ENCODE measurements at places on chromosomes 1 and 21. TPM values are rescaled to one million over a fixed set of nuclear protein-coding genes. Genes with fewer than 3 reads are reported as not detected.

DNA sequence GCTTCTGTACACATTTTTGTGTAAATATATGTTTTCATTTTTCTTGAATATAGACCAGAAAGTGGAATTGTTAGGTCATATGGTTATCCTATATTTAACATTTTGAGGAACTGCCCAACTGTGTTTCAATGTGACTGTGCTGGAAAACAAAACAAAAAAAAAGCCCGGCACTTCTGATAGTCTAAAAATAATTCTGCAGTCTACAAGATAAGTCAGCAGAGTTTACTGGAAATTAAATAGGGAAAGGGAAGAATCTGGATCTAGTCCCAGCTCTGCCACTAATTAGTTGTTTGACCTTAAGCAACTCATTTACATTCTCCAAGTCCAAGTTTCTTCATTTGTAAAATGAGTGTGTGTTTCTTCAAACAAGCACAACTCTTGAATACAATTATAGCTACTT, 869.1 kb upstream of the B3GALT2 start:
- no peak overlapping the region for H3K4me3 ChIP-seq
- DNase-seq: no peak
- H3K27me3 ChIP-seq: no peaks in the 10 kb centered on the region

GRCh38 chr1:165036403-165036802, 320.1 kb downstream of the LMX1A start:
- no peaks in the 10 kb centered on the region for H3K27me3 ChIP-seq
- H3K4me1 ChIP-seq: no peaks in the 10 kb centered on the region
- DNase-seq: no peak
- H3K36me3 ChIP-seq: no peaks in the 10 kb centered on the region
- H3K4me3 ChIP-seq: no peak overlapping the region

TOR1AIP2 gene
- total RNA-seq: 81.3 TPM

TDRD5 gene
- 1.4 TPM for total RNA-seq

OPTC gene
- total RNA-seq: not detected

AADACL3 gene
- total RNA-seq: 1.5 TPM

HSPB7 gene
- not detected for total RNA-seq

DNA sequence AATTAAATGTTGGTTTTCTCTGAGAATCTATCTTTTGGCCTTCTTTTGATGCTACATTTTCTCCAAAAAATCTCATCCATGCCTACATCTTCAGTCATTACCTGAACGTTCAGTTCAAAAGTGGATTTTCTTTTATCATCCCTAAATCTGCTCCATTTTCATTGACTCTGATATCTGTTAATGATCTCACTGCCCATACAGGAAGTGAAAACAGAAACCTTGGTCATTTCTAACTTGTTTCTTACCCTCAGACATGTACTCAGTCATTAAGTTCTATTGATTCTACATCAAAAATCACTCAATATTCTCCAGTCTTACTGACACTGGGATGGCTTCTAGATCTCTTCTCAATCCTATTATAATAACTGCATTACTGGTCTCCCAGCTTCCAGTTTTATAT, 22.7 kb downstream of the PRKACB start:
- no peaks in the 10 kb centered on the region for H3K27me3 ChIP-seq
- H3K4me1 ChIP-seq: peaks cover 5% of the 10 kb centered on the region
- H3K36me3 ChIP-seq: no peaks in the 10 kb centered on the region
- no peak overlapping the region for H3K27ac ChIP-seq

S100A14 gene
- total RNA-seq: not detected

DNA sequence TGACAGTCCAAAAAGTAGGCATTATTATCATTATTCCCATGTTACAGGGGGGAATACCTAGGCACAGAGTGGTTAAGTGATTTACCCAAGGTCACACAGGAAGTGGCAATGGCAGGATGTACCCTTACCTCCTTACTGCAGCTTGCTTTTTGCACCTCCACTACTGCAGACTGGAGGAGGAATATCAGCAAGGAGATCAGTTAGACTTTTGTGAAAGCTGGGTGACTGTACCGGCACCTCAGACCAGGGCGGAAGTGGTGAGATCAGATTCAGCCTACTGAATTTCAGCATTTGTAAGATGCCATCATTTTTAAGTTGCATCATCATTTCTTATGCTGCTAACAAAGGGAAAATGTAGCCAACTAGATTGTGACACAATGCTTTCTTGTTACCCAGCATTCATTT, 4.5 kb downstream of the ADARB1 start:
- no peak overlapping the region for H3K27ac ChIP-seq
- no peak for DNase-seq
- H3K36me3 ChIP-seq: no peaks in the 10 kb centered on the region
- H3K4me3 ChIP-seq: no peak overlapping the region

GUCA2A gene
- total RNA-seq: not detected

TSPEAR gene
- 0.35 TPM for total RNA-seq

GRCh38 chr1:37040773-37041172, 6.5 kb upstream of the GRIK3 start:
- H3K4me1 ChIP-seq: peaks cover 77% of the 10 kb centered on the region
- H3K27me3 ChIP-seq: peaks cover 19% of the 10 kb centered on the region
- no peaks in the 10 kb centered on the region for H3K36me3 ChIP-seq
- no peak overlapping the region for H3K4me3 ChIP-seq

GRCh38 chr1:206100226-206100815, 16.9 kb downstream of the AVPR1B start:
- H3K4me3 ChIP-seq: no peak overlapping the region
- no peak overlapping the region for H3K27ac ChIP-seq
- H3K4me1 ChIP-seq: no peaks in the 10 kb centered on the region
- H3K27me3 ChIP-seq: no peaks in the 10 kb centered on the region
- no peak for DNase-seq
- no peaks in the 10 kb centered on the region for H3K36me3 ChIP-seq

GRCh38 chr1:115261496-115261895, 76.6 kb downstream of the NGF start:
- H3K27me3 ChIP-seq: no peaks in the 10 kb centered on the region
- no peak for DNase-seq
- no peak overlapping the region for H3K4me3 ChIP-seq
- no peaks in the 10 kb centered on the region for H3K36me3 ChIP-seq

KCNAB2 gene
- total RNA-seq: 5.1 TPM

CD2 gene
- total RNA-seq: not detected

- DNase-seq: no peak
- no peaks in the 10 kb centered on the region for H3K36me3 ChIP-seq
- H3K4me3 ChIP-seq: no peak overlapping the region
- H3K4me1 ChIP-seq: peaks cover 5% of the 10 kb centered on the region
- no peaks in the 10 kb centered on the region for H3K27me3 ChIP-seq
Measured at GRCh38 chr1:92876351-92876750, 44.5 kb downstream of the RPL5 start.

- H3K4me3 ChIP-seq: no peak overlapping the region
- H3K27ac ChIP-seq: no peak overlapping the region
- H3K27me3 ChIP-seq: no peaks in the 10 kb centered on the region
- no peaks in the 10 kb centered on the region for H3K4me1 ChIP-seq
Measured at GRCh38 chr1:60280256-60280655, 206.7 kb upstream of the C1orf87 start.

All from GM23338 (cell line).